ENCODE measurements at places on chromosomes 12 and 14.

DNA sequence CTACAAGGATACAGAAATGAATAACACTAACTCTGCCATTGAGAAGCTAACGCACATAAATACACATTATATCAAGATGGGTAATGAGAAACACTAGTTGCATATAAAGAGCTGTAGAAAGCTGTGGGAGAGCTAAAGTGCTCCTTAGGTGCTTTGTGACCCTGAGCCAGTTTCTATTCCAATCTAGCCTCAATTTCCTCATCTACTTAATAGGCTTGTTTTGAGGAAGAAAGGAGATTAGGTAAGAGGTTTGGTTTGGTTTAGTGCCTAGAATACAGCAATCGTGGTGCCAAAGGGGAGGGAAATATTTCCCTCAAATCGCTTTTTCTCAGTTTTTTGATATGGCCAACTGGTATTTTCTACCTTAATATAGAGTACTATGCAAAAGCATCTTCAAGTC, 994 bp downstream of the SRP54 start:
- DNase-seq: peak; percentile 6

DNA sequence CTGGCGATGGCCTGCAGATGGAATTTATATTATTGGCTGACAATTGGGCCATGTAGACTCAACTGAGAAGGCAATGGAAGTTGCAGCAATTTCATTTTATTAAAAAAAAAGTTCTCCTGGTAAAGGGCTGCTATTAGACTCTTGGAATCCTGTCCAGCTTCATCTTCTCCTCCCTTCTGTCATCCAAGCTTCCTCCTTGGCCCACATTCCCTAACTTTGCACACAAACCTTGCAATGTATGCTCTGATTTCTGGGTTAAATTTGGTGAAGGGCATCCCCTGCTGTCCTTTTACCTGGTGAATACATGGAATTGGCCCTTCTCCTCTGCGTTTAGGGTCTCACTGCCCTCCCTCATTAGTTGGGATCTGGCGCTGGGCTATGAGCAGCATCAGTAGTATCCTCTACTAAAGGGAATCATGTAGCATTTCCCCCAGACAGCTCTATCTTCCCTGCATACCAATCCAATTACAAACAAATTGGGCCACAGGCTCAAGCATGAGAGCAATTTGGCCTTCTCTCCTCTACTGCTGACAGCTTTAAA, 336.9 kb downstream of the BMP4 start:
- DNase-seq: no peak

- no peak for DNase-seq
Measured at GRCh38 chr14:82365471-82365870, 831.8 kb upstream of the SEL1L start.

DNA sequence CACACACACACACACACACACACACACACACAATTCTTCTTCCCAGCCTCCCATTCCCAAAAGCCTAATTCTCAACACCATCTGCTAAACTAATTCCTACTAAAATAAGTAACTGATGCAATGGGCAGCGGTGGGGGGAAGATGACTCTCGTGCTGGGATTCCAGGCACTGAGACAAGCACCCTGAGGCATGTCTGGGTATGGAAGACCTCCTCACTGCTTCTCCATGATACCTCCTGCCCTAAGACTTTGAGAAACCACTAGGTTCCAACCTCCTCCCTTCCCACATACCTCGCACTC, 789 bp upstream of the VWF start:
- no peak for DNase-seq

DNA sequence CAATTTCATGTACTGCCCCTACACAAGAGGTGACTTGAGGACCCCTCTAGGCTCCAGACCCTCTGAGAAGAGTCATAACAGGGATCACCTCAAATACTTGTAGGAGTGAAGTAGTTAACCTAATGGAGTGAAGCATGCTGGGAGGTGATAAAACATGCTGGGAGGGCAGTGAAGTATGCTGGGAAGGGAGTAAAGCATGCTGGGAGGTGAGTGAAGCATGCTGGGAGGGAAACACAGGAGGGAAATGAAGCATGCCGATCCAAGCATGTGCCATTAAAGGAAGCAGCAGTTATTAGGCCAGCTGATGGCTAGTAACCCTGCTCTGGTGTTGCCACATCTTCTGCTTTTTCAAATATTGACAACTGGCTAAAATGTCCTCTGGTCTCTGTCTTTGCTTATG, 70.7 kb upstream of the TRHDE start:
- DNase-seq: no peak

GRCh38 chr12:82781309-82781997, 94.7 kb downstream of the TMTC2 start:
- no peak for DNase-seq

DNA sequence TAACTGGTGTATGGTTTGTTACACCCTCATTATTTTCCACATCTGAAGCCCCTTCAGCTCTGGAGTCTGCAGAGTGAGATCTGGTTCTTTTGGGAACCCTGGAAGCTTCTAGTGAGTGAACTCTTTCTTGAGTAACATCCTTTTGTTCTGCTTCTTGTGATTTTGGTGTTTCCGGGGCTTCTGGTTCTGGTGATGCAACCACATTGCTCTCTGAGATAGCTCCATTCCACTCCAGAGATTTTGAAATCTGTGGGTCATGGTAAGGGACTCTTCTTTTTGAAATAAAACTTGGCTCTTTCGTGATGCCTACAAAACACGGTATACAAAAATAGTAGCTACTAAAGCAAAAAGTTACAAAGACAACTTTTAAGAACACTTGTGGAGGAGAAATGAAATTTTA, 5.4 kb downstream of the MDM1 start:
- DNase-seq: no peak

GRCh38 chr12:1117970-1118563, 127.0 kb downstream of the ERC1 start:
- DNase-seq: peak; percentile 85

- no peak for DNase-seq
Measured at GRCh38 chr12:93642751-93643150, 34.4 kb upstream of the CRADD start.

GRCh38 chr14:92898566-92899131, 24.3 kb upstream of the CHGA start:
- DNase-seq: no peak

- DNase-seq: no peak
Measured at GRCh38 chr12:51874486-51874885, 13.4 kb upstream of the ANKRD33 start.

DNA sequence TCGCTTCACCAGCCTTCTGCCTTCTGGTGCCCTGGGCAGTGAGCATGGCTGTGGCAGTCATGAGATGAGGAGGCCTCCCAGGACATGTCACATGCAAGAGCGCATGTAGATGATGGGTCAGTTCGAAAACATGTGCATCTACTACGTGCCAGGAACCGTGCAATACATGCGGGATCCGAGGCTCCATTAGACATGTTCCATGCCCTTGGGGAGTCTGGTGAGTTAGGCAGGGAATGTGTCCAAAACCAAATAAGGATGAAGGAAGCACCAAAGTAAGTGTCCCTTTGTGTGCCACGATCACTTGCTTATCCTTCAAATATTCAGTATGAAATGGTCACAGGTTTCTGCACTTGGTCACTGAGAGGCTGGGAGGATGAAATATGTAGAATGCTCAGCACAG, 223.3 kb downstream of the RBM19 start:
- no peak for DNase-seq

DNA sequence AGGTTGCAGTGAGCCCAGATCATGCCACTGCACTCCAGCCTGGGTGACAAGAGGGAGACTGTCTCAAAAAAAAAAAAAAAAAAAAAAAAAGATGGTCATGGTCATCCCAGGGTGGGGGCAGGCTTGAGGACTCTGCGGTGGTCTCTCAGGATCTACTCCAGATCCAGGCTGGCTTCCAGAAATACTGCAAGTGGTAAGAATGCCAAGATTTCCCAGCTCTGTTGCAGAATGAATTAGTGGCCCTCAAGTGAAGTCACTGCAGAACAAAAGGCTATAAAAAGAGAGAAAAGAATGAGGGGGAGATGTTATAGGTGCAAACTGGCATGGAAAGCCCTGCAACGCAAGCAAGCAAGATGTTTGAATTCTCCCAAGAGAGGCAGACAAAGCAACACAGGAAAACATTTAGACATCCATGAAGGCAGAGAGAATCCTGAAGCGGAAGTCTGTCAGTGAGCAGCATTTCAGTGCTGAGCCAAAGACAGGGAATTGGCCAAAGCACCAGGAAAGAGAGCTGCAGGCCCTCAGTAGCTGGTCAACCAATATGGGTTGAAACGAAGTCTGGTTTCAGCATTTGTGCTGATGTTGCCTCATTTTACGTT, 31.9 kb upstream of the ETFBKMT start:
- DNase-seq: no peak

GRCh38 chr14:69270795-69271708, 11.1 kb downstream of the GALNT16 start:
- DNase-seq: no peak

GRCh38 chr14:93926873-93927799, at the start of gene FAM181A:
TSS of gene FAM181A (plus strand) at chr14:93927344. CDS start at chr14:93928286, 942 bp downstream.
- no peak for DNase-seq

DNA sequence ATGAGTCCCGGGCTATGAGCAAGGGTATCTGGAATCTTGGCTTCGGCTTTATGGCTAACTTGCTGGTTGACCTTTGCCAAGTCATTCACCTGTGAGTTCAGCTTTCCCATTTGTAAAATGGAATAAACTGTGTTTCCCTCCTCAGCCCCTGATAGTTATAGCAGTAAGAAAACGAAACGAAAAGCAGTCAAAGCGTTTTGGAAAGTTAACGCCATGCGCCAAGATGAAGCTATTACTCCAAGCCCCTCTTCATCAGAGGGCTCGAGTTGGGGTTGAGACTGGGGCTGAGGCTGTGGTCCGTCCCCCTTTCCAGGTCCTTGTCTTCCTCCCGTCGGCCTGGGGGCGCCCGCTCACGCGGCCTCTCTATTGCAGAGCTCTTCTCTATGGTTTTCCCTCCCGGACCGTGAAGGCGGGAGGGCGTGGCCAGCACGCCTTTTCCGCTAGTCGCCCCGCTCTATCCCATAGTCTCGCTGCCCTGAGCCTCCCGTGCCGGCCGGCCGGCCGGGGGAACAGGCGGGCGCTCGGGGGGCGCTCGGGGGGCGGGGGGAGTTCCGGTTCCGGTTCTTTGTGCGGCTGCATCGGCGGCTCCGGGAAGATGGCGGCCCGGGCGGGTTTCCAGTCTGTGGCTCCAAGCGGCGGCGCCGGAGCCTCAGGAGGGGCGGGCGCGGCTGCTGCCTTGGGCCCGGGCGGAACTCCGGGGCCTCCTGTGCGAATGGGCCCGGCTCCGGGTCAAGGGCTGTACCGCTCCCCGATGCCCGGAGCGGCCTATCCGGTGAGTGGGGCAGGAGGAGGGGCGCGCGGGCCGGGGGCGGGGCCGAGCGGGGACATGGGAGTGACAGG, at the start of gene SMARCD1:
TSS of gene SMARCD1 (plus strand) at position 568 of the 840 bp plus-strand sequence. CDS start at position 596, 28 bp downstream.
- DNase-seq: peak; percentile 94

GRCh38 chr12:31504625-31505222, 86.2 kb downstream of the DENND5B start:
- no peak for DNase-seq

DNA sequence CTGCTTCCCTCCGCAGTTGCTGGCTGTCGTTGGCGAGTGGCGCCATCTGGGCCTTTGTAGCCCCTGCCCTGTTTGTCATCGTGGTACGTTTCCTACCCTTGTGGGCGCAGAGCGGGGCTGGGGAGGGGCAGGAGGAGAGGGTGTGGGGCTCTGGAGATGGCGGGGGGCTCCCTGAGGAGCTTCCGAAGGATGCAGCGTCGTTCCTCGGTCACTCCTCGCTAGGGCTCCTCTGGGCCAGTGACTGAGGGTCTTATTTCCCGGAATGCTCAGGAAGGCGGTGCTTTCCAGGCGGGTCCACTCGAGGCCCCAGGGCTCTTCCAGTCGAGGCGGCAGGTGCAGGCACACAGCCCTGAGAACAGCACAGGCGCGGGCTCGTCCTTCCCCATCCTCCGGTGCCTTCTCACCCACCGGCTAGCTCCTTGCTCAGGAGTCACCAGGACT, 167.1 kb downstream of the ADGRD1 start:
- no peak for DNase-seq

- no peak for DNase-seq
Measured at GRCh38 chr14:53663709-53664108, 292.9 kb downstream of the BMP4 start.

GRCh38 chr14:96088074-96088473, 48.9 kb downstream of the C14orf132 start:
- no peak for DNase-seq

- DNase-seq: no peak
Measured at GRCh38 chr14:36215217-36215598, 38.7 kb upstream of the PTCSC3 start.

DNA sequence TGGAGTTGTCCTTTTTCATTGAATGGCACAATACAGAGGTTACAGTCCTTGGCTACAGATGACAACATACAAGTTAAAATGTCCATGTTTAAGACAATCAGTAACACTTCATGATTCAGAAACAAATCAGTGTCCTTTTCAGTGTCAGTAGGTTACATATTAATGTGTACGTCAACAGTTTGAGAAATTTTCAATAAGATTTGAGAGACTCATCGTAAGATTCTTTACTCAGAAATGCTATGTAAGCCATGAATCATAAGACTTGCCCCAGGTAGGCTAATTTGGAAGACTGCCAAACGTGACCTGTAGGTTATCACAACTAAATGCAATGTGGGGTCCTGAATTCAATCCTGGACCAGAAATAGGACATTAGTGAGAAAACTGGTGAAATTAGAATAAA, 3.5 kb downstream of the RDH12 start:
- no peak for DNase-seq

DNA sequence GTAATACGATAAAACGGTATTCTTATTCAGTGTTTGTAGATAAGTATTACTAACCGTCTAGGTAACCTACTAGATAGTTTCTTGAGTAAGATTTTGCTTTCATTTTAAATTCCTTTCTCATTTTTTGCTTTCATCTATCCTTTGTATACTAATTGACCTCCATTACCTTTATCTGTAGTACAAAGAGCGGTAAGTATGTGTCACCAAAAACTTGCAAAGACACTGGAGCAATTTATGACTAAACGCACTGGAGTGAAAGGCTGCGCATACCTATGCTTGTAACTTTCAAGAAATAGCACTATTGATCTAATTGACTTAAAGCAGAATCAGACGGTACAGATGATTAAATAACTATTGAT, 1.7 kb downstream of the ARHGAP5 start:
- DNase-seq: peak; percentile 4

GRCh38 chr14:59187802-59188460, 536 bp upstream of the DAAM1 start:
- peak; percentile 68 for DNase-seq

DNA sequence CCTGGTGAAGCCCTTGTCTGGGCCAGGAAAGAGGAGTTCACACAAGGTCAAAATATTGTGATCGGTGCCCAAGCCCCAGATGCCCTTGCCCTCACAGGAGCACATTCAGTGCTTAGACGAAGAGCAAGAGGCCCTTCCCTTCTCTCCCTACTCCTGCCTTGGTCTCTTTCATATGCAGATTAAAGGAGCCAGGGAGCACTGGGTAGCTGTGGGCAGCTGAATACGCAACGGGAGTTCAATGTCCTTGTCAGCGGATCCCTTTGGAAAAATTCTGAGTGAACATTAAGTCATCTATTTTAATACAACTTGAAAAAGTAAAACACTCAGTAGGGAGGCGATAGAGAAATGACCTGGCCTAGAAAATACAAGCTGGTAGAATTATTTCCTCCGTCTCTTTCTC, 1489.4 kb downstream of the AACS start:
- no peak for DNase-seq

All from NAMALWA (cell line).